ENCODE measurements at places on chromosomes 11 and 22.

GRCh38 chr22:47850644-47851151 is 1088.2 kb downstream of the TBC1D22A start:
- no peak for DNase-seq

GRCh38 chr11:11856638-11857037 is 14.9 kb downstream of the USP47 start:
- peak; percentile 35 for DNase-seq

DNA sequence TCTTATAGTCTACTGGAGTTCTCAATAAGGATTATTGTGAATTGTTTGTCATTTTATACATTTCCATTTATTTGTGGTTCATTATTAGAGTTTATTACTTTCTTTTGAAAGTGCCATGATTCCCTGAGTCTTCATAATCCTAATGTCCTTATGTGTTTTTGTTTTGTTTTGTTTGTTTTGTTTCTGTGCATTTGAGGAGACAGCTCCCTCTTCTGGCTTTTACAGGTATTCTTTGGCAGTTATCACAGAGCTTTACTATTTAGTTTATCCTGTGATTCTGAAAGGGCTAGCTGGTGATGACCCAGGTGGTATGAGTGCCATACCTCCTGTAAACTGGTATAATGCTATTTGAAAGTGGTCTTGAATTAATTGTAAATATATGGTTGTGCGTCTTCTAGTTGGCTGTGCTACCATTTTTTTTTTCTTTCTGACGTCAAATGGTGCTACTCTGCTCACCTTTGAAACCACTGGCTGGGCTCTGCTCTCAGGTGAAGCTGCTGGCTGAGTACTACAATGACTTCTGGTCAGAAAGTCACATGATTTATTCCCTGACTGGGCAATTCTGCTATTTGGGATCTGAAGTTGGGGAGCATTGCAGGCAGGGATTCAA is 751.2 kb downstream of the JRKL start:
- peak; percentile 0 for DNase-seq

DNA sequence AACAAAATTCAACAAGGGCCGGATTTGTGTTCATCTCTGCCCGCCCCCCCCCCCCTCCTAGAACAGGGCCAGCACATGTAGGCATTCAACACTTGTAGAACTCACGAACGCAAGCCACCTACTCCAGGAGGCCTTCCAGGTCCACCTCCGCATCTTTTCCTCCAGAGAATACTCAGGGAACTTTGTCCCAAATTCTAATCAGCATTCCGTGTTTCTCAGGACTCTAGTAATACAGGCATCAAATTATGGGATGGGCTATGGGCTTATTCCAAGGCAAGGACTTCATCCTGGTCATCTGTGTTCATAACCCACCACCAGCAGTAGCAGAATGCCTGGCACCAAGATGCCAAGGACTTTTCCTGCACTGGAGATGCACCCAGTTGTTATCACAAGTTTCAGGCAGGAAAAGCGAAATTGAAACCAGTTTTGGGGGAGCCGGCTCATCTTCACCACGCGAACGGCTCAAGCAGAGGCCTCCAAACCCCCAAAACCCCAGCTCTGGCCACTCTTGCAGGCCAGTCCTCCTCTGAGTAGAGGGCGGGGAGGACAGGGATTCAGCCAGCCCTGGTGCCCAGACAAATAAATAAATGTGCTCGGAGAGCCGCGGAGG is 462 bp downstream of the UBE2L6 start:
- DNase-seq, result peak; percentile 5

DNA sequence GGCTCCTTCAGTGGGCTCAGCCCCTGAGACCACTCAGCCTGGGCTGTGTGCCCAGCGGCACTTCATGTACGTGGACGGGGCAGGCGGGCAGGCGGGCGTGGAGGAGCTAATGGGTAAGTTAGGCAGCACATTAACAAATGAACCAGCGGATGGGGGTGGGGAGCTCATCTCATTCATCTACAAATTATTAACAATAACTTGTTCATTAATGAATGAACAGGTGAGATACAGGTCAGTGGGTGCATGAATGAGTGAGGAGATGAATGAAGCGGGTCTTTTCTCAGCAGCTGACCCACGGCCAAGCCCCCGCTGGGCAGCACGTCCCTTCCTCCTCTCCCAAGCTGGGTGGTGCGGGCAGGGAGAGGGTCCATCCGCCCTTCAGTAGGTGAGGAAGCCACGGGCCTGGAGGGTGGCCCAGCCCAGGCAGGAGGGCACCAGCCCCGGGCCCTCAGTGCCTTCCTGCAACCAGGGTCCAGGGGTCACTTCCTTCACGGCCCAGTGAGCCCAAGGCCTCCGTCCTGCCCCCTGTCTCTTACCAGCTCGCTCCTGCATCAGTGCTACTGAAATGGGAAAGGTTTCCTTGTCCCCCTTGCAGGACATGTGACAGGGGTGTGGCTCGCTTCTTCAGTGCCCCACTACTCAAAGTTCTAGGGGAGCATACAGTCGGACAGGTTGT is 60.5 kb upstream of the KCNQ1OT1 start:
- no peak for DNase-seq

GRCh38 chr11:134943544-134943943 is 531.5 kb upstream of the B3GAT1 start:
- no peak for DNase-seq

DNA sequence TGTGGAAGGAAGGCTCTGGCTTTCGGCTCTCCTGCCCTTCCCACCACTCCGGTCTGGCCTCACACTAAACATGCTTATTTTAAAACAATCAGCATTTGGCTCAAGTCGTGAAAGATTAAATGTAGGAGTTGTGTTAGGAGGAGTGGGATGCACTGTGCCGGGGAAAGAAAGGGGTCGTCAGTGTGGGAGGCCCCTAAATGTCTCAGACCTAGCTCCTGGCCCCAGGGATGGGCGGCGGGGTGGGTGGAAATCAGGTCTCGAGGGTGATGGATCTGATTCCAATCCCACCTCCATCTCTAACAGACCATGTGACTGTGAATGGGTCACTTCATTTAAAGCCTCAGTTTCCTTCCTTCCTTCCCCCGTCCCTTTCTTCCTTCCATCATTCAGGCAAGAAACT is 6.9 kb upstream of the SHISAL1 start:
- DNase-seq, result no peak

GRCh38 chr11:100545556-100545955 is 141.5 kb upstream of the ARHGAP42 start:
- no peak for DNase-seq

GRCh38 chr11:44627911-44628729 is 62.7 kb downstream of the CD82 start:
- DNase-seq, result peak; percentile 3

GRCh38 chr11:83938148-83938547 is 652.0 kb upstream of the CCDC90B start:
- DNase-seq, result no peak

GRCh38 chr22:44723801-44724200 is 21.8 kb downstream of the PRR5 start:
- peak; percentile 30 for DNase-seq

DNA sequence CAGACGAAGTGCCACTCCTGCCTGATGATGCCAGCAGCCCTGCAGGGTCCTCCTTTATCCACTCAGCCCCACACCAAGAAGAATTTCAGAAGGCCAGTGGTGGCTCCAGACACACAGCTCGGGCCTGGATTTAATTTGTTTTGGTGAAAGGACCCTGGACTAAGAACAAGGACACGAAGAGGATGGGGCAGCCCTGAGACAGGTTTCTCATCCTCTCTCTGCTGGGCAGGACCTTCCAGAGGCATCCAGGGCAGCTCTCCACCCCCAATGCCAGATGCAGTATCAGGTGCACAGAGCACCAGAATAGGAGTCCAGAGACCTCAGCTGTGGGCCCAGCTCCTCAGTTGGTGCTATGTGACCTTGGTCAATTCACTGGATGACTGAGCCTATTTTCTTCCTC is 72.0 kb downstream of the TRIM29 start:
- no peak for DNase-seq

GRCh38 chr22:17921871-17922821 is 102.2 kb downstream of the MICAL3 start:
- no peak for DNase-seq

DNA sequence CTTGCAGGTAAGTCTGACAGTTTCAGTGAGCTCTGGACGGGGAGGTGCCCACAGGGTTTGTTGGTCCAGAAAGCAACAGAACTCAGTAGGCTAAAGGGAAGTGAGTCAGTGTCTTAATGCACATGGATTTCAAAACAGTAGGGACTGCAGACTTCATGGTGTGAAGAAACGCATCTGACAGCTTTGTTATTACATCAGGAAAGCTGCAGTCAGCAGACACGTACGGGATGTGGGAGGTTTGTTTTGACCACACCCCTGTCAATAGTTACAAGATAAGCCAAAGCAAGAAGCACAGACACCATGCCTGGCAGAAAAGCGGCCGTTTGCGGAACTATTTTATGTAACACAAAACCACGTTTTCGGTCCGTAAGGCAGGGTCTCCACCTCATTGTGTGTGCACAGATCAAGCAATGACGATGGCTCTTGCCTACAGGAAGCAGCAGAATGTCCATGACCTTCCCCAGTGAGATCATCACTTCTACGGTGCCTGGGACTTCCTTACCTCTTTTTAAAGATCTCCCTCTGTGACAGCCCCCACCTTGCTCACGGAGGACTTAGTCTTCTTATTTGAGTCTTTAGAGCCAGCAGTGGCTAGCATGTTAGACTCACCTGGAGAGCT is 58.2 kb upstream of the FTH1 start:
- peak; percentile 85 for DNase-seq

GRCh38 chr11:94597896-94598295 is 30.7 kb downstream of the PIWIL4 start:
- DNase-seq, result no peak

GRCh38 chr11:93032580-93032979 is 63.1 kb downstream of the MTNR1B start:
- no peak for DNase-seq

DNA sequence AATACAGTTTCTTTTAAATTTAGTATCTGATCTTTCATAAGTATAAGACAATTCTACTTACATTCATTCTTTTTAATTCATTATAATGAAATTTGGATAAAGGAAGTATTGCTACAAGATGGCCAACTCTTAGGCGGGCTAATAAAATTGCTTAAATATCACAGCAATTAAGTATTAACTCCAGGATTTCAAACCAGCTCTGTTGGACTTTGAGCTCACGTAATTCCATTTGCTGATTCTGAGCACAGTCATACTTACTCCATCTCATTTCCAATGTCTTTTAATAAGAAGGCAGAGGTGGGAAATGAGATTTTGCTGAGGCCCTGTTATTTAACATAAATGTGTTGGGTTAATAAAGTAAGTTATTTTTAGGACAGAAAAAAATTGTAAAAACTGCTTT is 748.1 kb downstream of the KCNA4 start:
- no peak for DNase-seq

DNA sequence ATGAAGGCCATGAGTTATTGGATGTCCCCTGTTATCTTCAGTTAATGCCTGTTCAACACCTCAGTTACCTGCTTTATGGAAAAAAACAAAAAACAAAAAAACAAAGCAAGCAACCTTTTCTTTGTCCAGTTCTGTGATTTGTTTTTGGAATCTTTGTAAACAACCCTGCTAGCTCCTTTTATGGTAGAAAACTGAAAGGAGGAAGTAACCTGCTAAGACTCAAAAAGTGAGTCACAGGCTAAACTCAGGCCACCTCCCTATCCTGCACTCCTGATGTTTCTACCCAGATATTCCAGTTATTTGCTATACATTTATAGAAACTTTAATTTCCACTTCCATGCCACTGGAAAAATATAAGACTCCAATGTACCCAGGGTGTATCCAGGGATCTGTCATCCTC is 20.6 kb upstream of the TLCD5 start:
- DNase-seq, result no peak

GRCh38 chr11:87361891-87362290 is 324.2 kb downstream of the TMEM135 start:
- no peak for DNase-seq

DNA sequence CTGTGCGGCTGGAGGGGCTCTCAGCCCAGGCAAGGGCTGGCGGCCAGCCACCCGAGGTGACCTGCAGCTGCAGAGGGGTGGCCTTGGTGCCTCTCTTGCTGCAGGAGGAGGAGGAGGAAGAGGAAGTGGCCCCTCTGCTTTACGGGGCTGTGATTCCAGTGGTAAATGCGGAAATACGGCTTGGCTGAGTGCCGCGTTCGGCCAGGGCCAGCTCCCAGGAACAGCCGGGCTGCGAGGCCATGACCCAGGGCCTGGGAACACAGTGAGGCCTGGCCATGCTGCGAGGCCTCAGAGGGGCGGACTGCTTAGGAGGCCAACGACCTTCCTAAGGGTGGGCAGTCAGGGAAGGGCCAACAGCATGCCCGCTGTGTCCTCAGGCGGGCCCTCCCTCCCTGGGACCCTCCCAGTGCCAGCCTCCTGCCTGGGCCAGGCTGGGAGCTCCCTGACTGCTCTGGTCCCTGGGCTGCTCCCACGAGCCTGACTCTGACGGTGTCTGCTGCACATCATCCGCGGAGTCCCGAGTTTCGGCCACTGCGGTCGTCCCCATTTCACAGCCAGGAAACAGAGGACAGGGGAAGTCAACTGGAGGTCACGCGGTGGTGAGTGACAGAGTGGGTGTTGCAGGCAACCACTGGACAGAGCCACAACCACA is 20.8 kb upstream of the PPARA start:
- no peak for DNase-seq

DNA sequence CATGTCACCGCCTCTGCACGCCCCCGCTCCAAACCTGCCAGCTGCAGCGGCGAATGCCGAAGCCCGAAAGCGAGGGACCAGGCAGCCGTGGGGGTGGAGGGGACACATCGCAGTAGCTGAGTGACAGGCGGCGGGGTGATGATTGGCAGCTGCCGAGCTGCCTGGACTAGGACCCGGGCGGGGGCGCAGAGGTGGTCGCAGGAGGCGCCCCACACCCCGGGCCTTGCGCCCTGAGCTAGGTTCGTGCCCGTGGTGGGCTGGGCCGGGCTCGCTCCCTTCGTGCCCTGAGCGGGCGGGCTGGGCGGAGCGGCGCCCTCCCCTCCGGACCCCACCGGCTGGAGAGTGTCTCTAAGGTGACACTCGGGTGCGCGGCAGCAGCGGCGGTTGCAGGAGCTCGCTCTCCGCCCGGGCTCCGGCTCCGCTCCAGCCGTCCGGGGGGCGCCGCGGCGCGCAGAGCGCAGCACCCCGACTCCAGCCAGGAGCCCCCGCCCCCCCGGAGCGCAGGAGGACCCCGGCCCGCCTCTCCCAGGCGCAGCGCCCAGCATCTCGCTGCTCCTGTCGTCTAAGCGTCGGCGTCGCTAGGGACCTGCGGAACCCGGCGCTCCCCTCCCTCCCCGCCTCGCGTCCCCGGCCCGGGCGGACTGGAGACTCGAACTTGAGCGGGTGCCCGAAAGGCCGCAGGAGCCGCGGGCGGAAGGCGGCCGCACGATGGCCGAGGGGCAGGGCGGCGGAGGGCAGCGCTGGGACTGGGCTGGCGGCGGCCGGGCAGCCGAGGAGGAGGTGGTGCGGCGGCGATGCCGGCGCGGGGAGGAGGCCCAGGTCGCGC is 14.5 kb upstream of the DGKZ start:
- no peak for DNase-seq

GRCh38 chr22:24433828-24434470 is 6.5 kb downstream of the ADORA2A start:
- DNase-seq, result peak; percentile 60

GRCh38 chr11:76456571-76456970 is 11.8 kb downstream of the EMSY start:
- DNase-seq, result no peak

GRCh38 chr11:94459576-94459975 is 34.1 kb downstream of the MRE11 start:
- no peak for DNase-seq

- no peak for DNase-seq
Measured at GRCh38 chr11:107468596-107468995, 11.0 kb upstream of the CWF19L2 start.
